ENCODE measurements at places on chromosomes 6 and 20. TPM values are rescaled to one million over a fixed set of nuclear protein-coding genes. Genes with fewer than 3 reads are reported as not detected.
A peak's percentile ranks its signal among the peaks of the same experiment; 100 is the strongest.

DNA sequence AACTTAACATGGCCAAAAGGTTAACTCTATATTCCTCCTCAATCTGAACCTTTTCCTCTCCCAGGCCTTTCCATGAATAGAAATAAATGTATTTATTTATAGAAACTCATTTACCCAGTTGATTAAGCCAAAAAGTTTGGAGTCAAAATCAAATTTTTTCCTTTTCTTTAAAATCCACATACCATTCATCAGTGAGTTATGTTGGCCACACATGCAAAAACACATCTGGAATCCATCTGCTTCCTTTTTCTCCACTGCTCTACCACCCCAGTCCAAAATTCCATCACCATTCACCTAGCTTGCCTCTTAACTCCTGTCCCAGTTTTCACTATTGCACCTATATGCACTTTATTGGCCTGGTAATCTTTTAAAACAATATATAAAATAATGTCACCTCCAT, 62.4 kb upstream of the TMEM200A start:
- no peak for DNase-seq

DNA sequence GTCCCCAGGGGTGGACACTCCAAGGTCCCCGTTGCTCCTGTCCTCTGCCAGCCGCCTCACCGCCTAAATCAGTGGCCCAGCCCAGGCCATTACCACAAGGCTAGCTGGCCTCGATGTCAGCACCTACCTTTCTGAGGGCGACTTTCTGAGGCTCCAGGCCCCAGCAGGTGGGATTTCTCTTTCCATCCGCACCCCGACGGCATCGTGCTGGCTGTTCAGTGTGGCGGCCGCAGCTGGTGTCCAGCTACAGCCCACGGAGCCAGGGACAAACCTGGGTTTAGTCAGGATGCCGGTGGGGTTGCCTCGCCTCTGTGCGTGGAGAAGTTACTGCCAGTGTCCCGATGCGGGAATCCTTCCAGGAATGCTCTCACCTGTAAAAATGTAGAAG, 60.8 kb downstream of the ERMARD start:
- DNase-seq: peak; percentile 85

DNA sequence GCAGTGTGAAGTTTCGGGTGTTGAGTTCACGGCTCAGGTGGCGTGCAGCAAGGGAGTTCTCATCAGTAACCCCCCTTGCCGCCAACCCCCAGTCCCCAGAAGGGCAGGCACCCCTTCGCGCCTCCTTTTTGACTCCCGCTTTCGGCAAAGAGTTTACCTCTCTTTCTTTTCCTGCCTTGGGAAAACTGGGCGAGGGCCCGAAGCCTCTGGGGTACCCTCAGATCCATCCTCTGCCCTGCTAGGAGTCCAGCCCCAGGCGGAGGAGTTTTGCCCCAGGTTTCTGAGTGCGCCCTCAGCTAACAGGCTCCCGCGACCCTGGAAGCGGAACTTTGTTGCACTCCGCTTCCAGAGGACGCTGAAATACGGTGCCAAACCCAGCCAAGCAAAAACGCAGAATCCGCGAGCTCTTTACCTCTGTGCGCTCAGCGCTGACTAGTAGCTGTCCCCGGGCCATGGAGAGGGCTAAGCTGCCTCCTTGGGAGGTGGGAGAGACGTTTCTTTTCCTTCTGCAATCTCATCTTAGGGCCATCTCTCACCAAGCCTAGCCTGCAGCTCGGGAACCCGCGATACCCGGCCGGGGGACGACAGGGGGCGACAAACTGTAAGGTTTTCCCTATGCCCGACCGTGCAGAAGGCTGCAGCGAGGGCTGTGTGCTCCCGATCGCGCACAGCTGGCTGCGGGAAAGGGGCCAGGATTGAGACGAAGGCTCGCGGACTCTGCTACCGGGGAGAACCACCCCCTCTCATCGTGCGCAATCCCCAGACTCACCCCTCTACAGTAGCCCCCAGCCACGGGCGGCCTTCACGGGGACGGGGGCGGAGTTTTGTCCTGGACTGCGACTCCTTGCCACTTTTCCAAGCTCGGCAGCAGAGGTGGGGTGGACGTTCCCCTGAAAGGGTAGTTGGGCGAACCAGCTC, 2.7 kb upstream of the PAX1 start:
- peak; percentile 68 for DNase-seq

- DNase-seq: no peak
Measured at GRCh38 chr6:95091823-95092436, 485.4 kb upstream of the MANEA start.

GRCh38 chr6:45493761-45494160, 116.0 kb upstream of the SUPT3H start:
- no peak for DNase-seq

- DNase-seq: no peak
Measured at GRCh38 chr6:90689172-90689571, 102.3 kb upstream of the MAP3K7 start.

DNA sequence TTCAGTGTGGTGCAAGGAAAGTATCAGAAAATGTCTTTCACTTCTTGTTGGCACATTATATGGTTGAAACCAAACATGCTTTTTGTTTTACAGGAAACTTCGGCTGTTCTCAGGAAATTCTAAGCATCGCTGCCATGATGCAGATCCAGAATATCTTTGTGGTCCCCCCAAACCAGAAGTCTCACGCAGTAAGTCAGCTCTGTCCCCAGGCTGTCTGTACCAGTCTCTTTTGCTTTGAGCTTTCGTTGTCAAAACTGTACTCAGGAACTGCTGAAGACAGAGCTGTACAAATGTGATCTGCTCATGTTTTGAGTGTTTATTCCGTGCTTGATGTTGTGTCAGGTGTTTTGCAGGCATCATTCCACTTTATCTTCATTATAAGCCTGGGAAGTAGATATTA, 59.6 kb downstream of the DHX35 start:
- DNase-seq: no peak

DNA sequence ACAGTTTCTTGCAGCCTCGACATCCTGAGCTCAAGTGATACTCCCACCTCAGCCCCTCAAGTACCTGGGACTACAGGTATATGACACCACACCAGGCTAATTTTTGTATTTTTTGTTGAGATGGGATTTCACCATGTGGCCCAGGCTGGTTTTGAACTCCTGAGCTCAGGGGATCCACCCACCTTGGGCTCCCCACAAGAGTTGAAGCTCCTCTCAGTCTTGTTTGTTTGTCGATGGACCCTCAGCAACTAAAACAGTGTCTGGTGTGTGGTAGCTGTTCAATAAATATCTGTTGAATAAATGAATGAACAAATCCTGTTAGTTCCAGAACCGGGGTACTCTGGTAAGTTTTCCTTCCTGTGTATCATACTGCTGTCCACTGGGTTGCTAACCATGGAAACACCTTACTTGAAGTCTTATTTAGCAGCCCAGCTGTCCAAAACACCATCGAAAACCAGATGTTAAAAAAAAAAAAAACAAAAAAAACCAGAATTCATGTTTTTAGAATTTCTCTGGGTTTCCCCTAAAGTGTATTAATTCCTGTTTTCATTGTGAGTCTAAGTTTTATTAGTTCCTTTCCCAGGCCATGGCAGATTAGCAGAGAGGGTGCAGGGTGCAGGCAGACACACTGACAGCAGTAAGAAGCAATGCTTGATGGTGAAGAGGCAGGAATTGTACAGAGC, 7.8 kb upstream of the EZR start:
- DNase-seq: no peak

DNA sequence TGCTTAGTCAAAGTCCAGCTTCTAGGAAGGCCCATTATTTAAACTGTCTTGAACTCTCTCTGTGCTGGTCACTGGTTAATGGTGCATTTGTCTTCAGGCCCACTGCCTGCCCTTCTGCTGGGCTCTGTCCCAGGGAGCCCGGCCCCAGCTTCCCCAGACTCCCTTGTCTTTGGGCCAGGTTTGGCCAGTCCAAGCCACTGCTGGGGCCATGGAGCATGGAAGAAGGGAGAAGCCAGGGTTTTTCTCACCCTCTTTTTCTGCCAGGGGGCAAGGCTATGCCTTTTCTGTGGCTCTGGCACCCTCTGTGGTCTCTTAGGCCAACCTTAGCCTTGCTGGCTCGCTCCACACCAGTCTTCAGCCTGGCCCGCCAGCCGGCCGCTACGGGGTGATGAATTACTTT, 390.0 kb upstream of the SULF2 start:
- DNase-seq: no peak

DNA sequence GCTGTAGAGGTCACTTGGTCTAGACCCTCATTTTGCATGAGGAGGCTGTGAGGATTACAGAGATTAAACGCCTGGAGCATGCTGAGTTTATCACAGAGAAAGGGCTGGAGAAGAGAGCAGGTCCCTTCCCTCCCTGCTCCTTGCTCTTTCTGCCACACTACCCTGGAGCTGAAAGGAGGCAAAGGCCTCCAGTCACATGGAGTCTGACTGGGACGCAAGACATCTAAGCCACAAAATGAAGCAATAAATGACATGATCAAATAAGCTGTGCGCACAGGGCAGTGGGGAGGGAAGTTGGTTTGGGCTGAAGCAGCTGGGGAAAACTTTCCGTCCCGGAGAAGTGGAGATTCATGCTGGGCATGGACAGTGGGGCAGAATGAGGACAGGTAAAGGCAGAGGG, 33.3 kb downstream of the ATXN1 start:
- no peak for DNase-seq

- no peak for DNase-seq
Measured at GRCh38 chr20:33463332-33464101, 20.0 kb upstream of the SNTA1 start.

DNA sequence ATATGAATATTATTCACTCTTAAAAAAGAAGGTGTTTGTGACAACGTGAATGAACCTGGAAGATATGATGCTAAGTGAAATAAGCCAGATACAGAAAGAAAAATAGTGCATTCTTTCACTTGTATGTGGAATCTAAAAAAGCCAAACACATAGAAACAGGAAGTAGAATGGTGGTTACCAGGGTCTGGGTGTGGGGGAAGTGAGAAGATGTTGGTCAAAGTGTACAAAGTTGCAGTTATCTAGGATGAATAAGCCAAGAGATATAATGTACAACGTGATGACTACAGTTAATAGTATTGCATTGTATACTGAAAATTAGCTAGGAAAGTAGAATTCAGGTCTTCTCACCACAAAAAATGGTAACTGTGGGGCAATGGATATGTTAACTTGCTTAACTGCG, 151.1 kb upstream of the HCRTR2 start:
- no peak for DNase-seq

- no peak for DNase-seq
Measured at GRCh38 chr20:56722042-56722441, 92.9 kb downstream of the TFAP2C start.

- DNase-seq: no peak
Measured at GRCh38 chr20:31684153-31685015, 38.3 kb downstream of the BCL2L1 start.

DNA sequence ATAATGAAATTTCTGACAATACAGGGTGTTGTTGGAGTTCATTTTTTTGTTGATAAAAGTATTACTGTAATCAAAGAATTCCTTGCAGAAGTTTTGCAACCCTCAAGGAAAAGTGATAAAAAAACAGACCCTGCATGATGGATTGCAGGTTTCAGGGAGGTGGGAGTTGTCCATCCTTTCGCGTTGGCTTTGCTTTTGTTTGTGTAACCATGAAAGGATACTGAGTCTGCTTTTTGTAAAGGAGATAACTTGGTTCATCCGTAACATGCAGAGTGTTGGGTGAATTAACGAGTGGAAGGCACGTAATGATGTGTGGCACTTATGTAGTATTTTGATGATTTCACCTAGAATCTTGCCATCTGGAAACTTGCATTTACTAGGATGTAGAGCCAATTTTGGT, 23.6 kb downstream of the FOXO3 start:
- no peak for DNase-seq

- DNase-seq: no peak
Measured at GRCh38 chr6:57302477-57302876, 15.0 kb upstream of the PRIM2 start.

GRCh38 chr20:63071541-63072181, 64.9 kb upstream of the BHLHE23 start:
- DNase-seq: no peak

GRCh38 chr20:49398401-49399144, 83.9 kb downstream of the KCNB1 start:
- DNase-seq: no peak

DNA sequence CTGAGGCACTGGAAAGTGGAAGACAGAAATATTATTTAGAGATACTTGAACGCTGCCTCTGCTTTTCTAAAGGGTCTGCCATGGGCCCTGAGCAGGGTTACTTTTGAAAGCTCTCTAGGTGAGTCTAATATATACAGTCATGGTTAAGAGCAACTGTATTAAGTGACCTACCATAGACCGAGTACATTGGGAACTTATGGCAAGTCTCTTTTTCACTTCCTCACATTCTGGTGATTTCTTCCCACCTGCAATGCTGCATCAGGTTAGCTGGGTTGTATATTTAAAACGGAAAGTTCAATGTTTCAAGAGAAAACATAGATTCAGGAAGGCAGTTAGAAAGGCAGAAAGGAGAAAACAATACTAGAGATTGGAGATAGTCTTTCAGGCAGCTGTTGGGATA, 154.7 kb downstream of the PHF3 start:
- DNase-seq: no peak

DNA sequence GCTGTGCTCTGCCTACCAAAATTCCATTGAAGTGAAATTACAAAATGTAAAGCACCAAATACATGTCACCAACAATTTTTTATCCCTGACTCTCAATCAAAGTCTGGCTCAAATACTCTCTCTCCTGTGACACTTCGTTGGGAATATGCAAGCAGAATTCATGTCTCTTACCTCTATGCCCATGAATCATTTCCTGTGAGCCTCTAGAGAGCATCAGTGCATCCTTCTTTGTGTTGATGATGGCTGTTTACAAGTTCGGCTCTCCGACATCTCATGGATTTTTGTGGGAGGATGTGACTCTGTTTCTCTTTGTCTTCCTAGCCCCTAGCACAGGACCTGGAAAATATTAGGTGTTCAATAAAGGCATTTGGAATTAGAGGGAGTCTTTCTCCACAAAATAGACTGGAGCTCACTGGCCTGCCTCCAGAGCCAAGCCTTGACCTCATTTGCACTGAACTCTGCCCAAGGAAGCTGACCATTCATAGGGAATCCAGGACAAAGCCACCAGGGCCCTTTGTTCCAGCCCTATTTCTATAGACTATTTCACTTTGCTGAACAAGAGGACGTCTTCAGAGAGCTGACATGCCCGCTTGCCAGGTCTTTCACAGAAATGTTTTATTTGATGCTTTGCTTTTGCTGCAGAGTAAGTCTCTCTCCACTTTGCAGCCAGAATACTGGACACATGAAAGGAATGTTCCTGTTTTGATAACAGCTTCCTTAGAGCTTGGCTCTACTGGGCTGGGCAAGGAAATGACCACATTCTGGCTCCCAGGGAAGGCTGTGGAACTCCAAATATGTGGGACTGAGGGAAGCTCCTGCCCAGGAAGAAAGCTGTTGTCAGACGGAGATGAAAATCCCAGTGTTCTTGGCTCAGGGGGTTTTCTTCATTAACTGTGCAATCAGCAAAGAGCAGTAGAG, 194.5 kb upstream of the CDYL start:
- DNase-seq: no peak

Gene OR2B6
- total RNA-seq: not detected

Gene FHL5
- 16.6 TPM for total RNA-seq

Gene WFDC12
- not detected for total RNA-seq

Gene WFDC10B
- total RNA-seq: not detected

Gene BHLHE23
- total RNA-seq: not detected

Gene MCCD1
- total RNA-seq: not detected

Gene MUC21
- not detected for total RNA-seq

Gene PLN
- total RNA-seq: 5.6 TPM

Gene KIF25
- total RNA-seq: 0.93 TPM

Gene DUSP15
- total RNA-seq: 0.77 TPM

Gene TINAG
- not detected for total RNA-seq

Gene SLC32A1
- total RNA-seq: not detected

Measured in mesenteric fat pad (tissue), 1 donor.